Putamen (tissue), 1 donor: ENCODE measurements at places on chromosomes 16 and 17.

- no peak for DNase-seq
Measured at GRCh38 chr17:37683454-37683984, 40.3 kb upstream of the DDX52 start.

GRCh38 chr17:39579318-39580081 lies 28.2 kb downstream of the NEUROD2 start:
- DNase-seq: no peak

DNA sequence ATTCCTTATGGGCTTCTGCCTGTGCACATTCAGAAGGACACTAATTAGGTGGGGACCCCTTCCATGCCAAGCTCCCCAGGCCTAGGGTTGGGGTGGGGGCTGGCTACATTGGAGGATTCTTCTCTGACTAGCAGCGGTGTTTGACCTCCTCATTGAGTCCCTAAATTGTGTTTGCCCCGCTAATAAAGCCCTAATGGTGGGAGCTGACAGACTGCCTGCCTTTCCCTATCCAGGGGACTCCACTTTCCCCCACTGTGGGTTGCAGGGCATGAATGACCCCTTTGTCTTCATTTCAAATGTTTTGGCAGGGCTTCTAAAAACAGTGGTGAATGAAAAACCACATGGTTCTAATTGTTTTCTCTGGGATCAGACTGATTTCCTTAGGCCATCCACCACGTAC lies 476.8 kb upstream of the CDH11 start:
- DNase-seq: no peak

DNA sequence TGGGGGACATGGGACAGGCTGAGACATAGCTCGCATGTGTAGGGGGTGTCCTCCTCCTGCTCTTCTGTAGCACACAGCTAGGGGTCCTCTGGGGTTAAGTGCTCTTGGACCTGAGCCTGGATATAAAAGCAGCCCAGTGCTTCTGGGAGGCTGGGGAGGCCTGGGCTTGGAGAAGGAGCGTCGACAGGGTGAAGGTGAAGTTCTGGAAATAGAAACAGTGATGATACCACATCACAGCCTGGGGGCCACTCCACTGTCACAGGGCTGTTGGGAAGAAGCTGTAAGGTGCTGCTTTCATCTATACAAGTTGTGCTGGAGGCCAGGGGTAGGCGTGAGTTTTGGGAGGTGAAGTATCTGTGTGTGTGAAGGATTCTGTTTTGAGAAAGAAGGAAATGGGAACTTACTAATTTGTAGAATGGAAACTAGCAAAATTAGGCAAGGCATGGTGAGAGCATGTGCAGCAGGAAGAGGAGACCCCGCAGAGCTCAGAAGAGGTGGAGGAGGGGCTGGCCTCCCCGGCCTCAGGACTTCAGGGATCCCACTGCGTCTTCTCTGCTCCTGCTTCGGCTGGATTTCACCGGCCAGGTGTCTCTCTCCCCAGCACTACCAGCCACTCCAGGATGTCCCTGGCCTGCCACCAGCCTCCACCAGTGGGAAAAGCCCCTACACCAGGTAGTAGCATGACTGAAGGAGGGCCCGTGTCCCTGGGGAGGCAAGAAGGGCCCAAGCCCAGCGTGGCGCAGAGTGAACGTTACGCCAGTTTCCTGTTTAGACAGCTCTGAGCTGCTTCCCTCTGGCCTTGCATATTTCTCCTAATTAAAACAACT lies 19.4 kb downstream of the PLCG2 start:
- DNase-seq: no peak

DNA sequence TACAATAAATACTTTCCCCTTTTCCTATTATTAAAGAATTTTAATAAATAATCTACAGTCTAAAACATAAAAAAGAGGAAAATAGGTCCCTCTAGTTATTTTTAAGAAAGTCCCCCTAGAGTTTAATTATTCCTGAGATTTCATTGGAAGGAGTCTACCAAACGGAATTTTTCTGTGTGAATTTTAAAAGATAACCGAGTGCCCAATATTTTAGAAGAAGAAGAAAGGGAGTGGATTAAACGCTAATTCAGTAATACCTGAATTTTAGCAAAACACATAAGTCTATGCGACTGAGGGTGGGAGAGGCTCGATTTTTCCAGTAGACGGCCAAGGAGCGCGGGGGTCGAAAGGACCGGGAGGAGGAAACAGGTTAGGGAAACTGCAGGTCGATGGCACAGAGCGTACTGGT lies 2.2 kb downstream of the HOXB2 start:
- no peak for DNase-seq

DNA sequence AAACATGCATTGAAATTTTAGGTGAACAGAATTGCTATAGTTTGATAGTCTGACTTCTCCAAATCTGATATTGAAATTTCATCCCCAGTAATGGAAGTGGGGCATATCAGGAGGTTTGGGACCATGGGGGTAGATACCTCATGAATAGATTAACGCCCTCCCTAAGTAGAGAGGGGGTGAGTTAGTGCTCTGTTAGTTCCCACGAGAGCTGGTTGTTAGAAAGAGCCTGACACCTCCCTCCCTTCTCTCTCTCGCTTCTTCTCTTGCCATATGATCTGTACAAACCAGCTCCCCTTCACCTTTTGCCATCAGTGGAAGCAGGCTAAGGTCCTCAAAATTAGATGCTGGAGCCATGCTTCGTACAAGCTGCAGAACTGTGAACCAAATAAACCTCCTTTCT lies 78.8 kb downstream of the BRIP1 start:
- no peak for DNase-seq

DNA sequence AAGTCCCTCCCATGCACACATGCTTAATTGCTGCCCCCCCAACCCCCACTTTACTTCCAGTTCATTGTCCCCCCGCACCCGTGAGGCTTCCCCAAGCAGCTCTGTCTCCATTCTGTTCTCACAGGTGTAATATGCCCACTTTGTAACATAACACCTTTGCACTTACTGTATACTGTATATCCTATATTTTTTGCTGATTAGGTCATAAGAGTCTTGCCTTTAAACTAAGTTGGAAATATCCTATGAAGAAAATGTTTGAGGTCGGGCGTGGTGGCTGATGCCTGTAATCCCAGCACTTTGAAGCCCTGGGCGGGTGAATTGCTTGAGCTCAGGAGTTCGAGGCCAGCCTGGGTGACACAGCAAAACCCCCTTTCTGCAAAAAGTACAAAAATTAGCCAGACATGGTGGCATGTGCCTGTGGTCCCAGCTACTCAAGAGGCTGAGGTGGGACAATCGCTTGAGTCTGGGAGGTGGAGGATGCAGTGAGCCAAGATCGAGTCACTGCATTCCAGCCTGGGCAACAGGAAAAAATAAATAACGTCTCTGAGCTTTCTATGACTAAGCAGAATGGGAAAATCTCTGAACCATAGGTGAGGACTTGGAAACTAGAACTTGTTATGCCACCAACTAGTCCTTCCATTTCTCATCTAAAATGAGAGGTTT lies 76.1 kb downstream of the TNRC6C start:
- no peak for DNase-seq

- no peak for DNase-seq
Measured at GRCh38 chr17:65532101-65532890, 29.2 kb downstream of the AXIN2 start.

DNA sequence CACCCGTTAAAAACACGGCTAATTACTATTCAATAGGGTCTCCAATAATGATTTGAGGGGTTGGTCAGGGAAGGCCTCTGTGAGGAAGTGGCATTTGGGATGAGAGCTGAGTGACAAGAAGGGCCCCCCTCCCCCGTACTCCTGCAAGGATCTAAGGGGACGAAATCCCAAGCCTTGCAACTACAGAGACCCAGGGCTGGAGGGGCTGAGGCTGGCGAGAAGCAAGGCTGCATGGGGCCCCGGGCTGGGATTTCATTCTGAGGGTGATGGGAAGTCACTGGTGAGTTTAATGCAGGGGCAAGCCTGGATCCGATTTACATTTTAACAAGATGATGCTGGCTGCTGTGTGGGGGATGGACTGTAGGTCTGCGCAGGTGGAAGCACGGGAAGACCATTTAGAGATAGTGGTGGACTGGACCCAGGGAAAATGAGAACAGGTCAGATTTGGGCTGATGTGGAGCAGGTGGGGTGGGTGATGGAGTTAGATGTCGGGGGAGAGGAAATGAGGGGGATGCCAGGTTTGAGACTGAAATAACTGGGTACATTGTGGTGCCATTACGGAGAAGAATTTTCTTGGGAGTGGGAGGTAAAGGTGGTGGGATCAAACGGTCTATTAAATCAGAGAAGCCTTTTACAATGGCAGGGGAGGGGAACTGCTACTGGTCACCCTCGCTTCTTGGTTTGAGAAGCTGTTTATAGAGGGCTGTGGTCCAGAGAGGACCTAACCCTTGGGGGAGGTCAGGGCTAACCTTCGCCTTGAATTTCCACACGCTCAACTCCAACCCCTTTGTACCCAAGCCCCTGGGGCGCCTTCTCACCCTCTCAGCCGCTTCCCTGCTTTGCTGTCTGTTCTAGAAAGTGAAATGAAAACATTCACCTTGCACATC lies 932 bp upstream of the MYBBP1A start:
- DNase-seq: no peak

GRCh38 chr16:180101-180675 lies at the start of gene HBQ1:
HBQ1 (plus strand) TSS chr16:180459; CDS start chr16:180487, 28 bp downstream.
- DNase-seq: no peak

- no peak for DNase-seq
Measured at GRCh38 chr17:68734931-68735330, 133.8 kb upstream of the FAM20A start.

GRCh38 chr16:30464078-30464477 lies 8.5 kb upstream of the ITGAL start:
- no peak for DNase-seq

- DNase-seq: no peak
Measured at GRCh38 chr17:30239089-30239462, 3.6 kb upstream of the SLC6A4 start.

DNA sequence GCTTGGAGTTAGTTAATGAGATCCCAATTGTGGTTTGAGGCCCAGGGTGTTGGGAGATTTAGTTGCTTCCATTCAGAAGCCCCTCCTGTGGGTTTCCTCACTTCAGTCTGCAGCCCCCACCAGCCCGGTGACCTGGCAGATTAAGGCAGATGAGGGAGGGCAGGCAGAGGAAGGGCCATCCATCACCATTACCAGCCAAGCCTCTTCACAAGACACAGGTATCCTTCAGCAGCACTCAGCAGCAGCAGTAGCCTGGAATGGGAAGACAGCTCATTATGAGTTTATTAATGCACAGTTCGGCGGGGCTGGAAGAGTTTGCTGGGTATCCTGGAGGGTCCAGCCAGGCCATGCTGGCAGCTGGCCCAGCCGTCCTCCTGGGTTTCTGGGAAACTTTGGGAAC lies 90.0 kb upstream of the GPRC5B start:
- DNase-seq: no peak

GRCh38 chr16:11727796-11728543 lies 14.7 kb downstream of the TXNDC11 start:
- DNase-seq: no peak

DNA sequence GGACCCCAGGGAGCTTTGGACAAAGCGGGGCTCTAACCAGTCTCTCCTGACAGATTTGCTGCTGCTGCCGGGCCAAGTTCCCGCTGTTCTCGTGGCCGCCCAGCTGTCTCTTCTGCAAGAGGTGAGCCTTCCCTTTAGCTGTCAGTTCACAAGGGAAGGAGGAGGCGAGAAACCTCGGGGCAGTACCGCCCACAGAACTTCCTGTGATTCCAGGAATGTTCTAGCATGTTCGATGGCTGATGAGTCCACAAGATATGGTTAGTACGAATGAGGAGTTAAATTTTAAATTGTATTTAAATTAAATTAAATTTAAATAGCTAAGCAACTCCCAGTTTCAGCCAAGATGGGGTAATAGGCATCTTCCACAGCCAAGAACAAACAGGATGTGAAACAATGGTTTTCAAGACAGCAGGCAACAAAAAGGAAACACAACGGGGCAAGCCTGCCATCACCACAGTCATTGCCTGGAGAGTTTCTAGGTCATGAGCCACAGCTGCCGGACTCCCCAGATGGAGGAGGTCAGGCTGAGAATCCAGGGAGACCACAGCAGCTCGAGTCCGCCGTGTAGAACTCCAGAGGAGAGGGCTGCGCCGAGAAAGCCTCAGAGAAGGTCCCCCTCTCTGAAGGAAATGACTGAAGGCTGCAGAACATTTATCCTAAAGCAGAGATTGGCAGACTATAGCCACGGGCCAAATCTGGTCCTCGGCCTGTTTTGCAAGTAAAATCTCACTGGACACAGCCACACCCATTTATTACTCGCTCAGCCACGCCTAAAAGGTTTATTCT lies 9.5 kb upstream of the TCF25 start:
- DNase-seq: no peak

- DNase-seq: no peak
Measured at GRCh38 chr16:29009050-29009837, 24.4 kb downstream of the LAT start.

DNA sequence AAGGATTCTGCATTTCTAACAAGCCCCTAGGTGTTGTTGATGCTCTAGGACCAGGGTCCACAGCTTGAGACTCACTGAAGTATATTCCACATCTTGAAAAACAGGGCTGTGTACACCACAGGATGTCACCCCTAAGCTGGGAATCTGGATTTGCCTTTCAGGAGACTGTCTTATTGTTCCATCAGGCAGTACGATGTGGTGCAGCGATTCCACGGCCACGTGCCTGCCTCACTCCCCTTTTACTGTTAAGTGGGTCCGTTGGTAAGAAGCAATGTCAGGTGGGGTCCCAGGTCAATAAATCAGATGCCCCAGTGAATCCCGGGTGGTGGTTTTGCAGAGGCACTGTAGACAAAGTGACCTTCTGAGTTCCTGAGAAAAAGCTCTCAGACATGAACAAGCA lies 470.7 kb downstream of the HS3ST3B1 start:
- DNase-seq: no peak

- DNase-seq: no peak
Measured at GRCh38 chr16:57146040-57146647, 39.7 kb downstream of the PSME3IP1 start.

DNA sequence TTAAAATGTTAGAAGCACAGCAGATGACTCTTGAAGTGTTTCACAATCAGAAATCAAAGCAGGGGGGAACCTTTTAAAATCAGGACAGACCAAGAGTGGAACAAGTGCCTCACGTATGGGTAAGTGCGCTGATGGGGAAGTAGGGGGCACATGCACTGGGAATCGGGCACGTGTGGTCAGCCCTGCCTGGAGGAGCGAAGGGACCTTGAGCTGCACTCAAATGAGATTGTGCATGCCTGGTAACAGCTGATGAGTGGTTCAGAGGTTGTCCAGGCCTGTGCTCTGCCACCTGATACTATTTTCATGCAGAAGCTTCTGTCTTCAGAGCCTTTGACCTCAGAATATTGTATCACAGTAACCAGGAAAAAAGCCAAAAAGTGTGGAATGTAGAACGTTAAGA lies 13.7 kb upstream of the XYLT2 start:
- no peak for DNase-seq

DNA sequence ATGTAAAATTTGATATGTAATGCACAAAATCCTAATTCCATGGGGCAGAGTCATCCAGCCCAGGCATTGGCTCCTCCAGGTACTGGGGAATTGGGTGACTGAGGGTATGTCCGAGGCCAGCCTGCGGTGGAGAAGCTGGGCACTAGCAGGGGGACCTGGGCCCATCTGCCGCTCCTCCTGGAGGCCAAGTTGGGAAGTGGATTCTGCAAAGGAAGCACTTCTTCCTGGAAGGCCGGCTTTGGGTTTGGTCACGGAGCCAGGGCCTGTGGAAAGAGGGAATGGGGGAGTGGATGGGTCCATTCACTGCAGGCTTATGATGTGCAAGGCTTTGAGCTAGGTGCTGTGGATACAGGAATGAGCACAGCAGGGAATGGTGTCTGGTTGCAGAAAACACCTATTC lies 85.8 kb downstream of the GNAO1 start:
- DNase-seq: no peak

- DNase-seq: no peak
Measured at GRCh38 chr17:22704674-22705073, 1012.4 kb downstream of the KCNJ18 start.

GRCh38 chr17:39393736-39394135 lies 7.7 kb downstream of the FBXL20 start:
- no peak for DNase-seq
